ENCODE measurements at places on chromosomes 7 and 10.

DNA sequence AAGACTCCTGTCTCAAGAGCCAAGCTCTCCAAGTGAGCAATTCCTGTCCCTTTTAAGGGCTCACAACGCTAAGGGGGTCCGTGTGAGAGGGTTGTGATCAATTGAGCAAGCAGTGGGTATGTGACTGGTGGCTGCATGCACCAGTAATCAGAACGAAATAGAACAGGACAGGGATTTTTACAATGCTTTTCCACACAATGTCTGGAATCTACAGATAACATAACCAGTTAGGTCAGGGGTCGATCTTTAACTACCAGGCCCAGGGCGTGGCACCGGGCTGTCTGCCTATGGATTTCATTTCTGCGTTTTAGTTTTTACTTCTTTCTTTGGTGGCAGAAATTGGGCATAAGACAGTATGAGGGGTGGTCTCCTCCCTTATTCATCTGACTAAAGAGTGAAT is 54.9 kb upstream of the SP4 start:
- DNase-seq: peak; percentile 71

GRCh38 chr7:137916564-137916963 is 69.8 kb upstream of the DGKI start:
- no peak for DNase-seq

- no peak for DNase-seq
Measured at GRCh38 chr10:126334272-126334671, 54.0 kb downstream of the ADAM12 start.

GRCh38 chr7:47390914-47391313 is 191.0 kb downstream of the TNS3 start:
- no peak for DNase-seq

Measured in hematopoietic multipotent progenitor cell treated with erythropoietin and hydrocortisone succinate and interleukin-3 and kit ligand, for 8 days (in vitro differentiated cells).